Activated effector memory CD4-positive, alpha-beta T cell treated with anti-CD3 and anti-CD28 coated beads, Interleukin-2, amount 50 U/mL, for 16 hours (primary cell): ENCODE measurements at places on chromosomes 5 and 9.

DNA sequence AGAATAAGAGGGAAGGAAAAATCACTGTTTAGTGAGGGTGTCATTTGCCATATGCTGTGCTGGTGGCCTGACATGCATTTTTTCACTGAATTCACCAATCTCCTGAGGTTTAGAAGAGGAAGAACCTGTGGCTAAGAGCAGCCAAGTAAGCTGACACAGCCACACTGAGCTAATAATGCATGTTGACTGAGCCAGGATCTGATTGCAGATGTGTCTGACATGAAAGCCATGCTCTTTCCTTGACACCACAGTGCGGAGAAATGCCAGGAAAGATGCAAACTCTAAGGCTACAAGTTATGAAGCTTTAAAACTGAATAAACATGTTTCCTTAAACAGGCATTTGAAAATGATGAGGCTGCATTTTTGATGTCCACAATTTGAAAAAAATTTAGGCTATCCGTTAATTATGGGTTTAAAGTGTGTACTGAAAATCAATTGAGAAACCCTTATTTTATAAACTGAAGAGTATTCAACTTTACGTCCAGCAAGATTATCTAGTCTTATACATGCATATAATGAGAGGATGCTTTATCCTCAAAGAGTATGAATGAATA, 208.6 kb downstream of the FBN2 start:
- no peak for DNase-seq

DNA sequence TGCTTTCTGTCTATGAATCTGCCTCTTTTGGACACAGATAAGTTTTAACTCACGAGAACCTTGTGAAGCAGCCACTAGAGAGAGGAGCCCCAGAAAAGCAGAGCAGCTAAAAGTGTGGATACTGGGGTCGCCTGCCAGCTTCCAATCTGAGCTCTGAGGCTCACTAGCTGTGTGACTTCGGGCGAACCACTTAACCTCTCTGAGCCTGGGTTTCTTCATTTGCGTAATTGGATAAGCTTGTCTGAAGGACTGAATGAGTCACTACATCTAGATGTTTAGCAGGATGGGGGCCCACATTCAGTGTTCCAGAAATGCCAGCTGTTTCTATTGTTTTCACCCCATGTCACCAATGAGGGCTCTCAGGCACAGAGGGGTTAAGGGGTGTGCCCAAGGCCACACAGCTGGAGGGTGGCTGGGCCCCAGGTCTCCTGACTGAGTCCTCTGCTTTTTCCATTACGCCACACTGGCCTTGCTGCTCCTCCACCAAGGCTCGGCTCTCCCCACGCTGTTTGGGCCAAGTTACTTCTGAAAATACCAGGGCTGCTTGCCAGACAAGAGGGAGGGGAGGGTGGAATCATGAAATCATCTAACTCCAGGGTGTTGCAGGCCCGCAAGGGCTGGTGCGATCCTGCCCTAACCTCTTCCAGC, 36.2 kb downstream of the SH3PXD2B start:
- no peak for DNase-seq

- no peak for DNase-seq
Measured at GRCh38 chr5:88480801-88481499, 212.3 kb upstream of the TMEM161B start.

DNA sequence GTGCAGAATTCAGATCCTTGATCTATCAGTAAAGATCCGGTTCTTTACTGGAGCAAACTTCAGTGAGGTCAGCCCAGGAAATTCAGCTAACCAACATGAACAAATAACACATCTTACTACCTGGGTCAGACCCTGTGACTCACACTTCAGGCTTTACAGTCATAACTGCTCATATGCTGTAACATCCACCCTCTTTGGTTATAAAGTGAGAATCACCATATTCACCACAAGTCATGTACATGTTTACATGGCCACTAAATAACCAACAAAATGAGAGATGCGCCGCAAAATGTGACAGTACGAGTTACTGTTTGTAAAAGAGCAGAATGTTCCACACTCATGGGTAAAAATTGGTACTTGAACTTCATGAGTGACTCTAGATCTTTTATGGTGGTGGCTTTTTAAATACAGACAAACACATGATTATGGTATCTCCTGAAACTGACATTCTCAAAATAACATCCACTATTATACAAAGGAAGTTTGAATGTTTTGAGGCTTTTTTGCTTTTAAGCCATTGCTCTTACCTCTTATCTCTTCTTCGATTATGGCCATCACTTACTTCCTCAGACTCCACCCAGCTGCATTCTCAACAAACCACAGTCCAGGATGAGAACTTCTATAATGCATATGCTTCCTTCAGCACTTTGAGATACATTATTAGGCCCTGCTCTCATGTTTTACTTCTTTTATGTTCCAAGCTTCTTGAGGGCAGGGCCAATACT, 516.6 kb downstream of the RAB3C start:
- no peak for DNase-seq

DNA sequence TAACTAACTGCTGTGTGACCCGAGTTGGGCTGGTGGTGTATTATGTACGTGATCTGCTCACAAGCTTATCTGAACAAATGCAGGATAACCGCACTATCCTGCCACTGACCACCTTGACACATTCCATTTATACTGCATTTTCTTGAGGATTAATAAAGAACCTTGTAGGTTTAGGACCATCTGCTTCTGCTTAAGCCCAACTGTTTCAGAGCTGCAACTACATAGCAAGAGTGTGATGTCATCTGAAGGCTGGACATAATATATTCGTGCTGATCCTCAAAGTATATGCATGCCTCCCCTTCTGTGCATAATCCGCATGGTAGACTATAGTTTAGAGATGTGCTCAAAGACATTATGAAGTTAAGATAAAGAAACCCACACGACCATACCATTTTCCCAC, 435.9 kb downstream of the BNC2 start:
- no peak for DNase-seq

GRCh38 chr9:137793196-137793841, 84.3 kb upstream of the CACNA1B start:
- peak; percentile 8 for DNase-seq

GRCh38 chr5:143695244-143695864, 116.6 kb upstream of the HMHB1 start:
- no peak for DNase-seq
